Central memory CD4-positive, alpha-beta T cell (primary cell): ENCODE measurements at places on chromosomes 1 and 21.
A peak's percentile ranks its signal among the peaks of the same experiment; 100 is the strongest.

DNA sequence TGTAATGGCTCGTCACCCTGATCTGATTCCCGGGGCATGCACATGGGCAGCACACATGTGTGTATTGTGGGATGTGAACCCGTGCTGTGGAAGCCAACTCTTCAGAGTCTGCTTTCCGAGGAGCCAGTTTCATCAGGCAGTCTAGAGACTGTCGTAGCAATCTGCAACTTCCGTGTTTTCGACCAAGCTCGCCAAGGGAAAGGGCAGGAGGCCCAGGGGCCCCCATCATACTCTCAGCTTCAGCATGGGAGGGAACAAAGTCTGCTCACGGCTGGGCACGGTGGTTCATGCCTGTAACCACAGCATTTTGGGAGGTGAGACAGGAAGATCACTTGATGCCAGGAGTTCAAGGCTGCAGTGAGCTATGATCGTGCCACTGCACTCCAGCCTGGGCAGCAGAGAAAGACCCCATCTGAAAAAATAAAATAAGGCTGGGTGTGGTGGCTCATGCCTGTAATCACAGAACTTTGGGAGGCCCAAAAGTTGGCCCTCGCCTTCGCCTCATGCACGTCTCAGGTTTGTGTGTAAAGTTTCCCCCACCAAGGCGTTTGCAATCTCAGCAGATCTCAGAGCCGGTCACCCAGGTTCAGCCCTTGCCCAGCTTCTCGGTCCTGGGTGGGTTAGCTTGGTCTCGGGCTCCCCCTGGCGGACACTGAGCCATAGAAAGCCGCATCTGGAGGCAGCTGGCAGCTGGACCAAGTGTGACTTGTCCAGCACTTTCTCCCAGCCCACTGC is 48.5 kb upstream of the SLC25A33 start:
- DNase-seq: peak; percentile 63

GRCh38 chr1:224809137-224809536 is 120.3 kb upstream of the DNAH14 start:
- DNase-seq: no peak

GRCh38 chr1:33634806-33635205 is 162.4 kb downstream of the ZSCAN20 start:
- DNase-seq: no peak

DNA sequence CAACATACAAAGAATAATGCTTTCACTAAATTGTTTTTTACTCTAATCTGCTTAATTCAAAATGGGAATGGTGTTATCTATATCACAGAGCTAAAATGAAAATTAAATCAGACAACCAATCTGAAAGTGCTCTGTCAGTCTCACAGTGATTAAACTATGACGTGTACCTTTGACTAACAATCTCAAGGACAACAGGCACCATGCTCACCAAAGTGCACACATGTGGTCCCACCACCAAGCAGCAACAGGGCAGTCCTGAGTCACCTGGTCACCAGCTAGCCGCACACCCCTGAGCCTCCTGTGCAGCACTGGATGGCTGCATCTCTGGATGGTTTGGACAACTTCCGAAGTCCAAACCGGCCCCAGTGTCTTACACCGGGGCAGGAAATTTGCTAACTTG is 54.5 kb upstream of the NADK start:
- no peak for DNase-seq

- DNase-seq: no peak
Measured at GRCh38 chr1:113769601-113769970, 10.3 kb upstream of the PHTF1 start.

DNA sequence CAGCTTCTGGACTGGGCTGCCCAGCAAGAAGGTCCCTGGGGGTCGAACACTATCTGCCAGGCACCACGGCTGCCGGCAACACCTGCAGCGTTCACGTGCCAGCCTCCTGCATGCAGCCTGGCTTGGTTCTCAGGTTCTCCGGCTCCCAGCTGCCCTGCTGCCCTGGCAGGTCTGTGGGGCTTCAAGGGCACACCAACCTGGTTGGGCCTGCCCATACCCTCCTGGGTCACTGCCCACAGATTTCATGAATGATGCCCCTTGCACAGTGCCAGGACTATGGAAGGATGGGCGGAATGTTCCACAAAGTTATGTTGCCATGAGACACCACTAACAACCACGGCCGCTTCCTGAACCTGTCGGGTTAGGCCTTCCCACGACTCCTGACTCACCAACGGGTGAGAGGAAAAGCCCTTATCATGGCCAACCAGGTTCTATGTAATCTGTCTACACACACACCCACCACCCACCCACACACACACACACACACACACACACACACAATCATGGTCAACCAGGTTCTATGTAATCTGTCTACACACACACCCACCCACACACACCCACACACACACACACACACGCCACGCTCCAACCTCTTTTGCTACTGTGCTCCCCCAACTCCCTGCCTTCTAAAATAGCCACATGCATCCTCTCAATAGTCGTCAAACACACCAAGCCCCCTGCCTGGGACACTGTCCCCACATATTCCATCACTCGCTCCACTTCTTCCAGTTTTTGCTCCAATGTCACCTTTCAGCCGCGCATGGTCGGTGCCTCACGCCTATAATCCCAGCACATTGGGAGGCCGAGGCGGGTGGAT is 32.2 kb downstream of the HSPG2 start:
- no peak for DNase-seq

GRCh38 chr1:175072099-175072951 is 4.7 kb downstream of the TNN start:
- DNase-seq: no peak

DNA sequence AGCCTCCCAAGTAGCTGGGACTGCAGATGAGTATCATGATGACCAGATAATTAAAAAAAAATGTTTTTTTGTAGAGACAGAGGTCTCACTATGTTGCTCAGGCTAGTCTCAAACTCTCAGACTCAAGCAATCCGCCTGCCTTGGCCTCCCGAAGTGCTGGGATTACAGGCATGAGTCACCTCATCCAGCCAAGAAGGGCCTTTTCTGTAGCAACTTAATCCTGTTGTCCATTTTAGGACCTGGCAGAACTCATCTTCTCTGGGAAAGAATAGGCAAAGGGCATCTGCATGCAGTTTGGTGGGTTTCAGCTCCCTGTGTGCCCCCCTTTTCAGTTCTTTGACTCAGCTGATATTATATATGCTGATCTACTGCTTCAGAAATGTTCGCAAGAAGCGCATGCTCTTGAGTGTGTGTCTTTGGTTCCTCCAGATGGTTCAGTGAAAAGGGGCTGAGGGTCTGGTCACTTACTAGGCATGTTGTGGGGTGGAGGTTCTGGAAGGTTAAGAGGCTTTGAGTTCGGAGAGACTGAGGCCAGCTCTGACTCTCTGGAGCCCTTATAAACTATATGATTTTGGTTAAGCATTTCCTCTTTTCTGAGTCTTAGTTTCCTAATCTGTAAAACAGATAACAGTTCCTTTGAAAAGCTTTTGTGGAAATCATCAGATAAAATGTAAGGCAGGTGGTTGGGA is 19.4 kb upstream of the SRSF4 start:
- no peak for DNase-seq

DNA sequence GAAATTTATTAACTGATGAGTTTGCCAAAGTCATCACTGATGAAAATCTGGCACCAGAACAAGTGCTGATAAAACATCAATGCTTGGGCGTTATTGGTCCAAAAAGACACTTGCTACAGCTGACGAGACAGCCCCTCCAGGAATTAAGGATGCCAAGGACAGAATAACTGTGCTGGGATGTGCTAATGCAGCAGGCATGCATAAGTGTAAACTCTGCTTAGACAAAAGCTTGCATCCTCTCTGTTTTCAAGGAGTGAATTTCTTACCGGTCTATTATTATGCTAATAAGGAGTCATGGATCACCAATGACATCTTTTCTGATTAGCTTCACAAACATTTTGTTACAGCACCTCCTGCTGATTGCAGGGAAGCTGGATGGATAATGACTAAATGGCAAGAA is 402.0 kb downstream of the LTN1 start:
- no peak for DNase-seq

DNA sequence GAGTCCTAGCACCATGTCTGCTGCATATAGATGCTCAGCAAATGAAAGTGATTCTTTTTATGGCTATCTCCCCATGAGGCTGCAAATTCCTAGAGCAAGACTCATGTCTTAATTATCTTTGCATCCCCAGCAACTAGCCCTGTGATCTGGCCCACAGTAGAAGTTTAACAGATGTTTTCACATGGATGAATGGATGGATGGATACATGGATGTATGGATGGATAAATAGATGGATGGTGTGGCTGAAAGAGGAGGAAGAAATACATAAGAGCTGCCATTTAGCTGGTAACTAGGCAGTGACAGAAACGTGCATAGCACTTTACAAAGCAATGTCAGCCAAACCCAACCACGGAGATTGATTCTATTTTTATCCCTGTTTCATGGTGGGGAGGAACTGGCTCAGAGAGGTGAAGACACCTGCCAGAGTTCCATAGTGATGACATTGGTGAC is 32.7 kb upstream of the ZBTB40 start:
- DNase-seq: no peak

DNA sequence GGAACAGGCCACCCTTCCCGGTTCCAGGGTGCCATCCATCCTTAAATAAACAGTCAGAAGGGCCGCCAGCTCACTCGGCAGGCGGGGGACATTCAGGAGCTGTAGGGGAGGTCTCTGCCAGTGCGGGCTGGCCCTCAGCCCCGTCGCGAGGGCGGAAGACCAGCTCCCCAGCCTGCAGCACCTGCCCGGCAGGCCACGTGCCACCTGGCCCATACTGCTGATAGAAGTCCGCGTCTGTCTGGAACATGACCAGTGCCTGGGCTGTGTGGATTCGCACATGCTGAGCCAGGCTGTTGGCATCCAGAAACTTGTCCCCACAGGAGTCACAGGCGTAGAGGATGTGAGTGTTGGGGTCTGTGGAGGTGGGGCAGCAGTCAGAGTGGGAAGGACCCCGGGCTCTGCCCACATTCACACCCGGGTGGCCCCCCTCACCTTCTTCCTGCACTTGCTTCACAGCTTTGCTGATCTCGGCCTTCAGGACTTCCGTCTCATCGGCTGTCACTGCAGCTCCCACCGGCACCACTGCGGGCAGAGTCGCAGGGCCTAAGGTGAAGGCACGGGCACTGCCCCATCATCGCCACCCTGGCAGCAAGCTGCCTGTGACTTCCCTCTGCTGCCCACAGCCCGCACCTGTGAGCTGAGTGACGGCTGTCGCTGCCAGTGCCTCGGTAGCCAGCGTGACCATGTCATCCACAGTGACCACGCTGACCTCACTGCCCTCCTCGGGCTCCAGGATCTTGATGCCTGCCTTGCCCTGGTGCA is 33.8 kb downstream of the ZBTB17 start:
- no peak for DNase-seq

- no peak for DNase-seq
Measured at GRCh38 chr1:218748071-218748470, 402.9 kb downstream of the TGFB2 start.

DNA sequence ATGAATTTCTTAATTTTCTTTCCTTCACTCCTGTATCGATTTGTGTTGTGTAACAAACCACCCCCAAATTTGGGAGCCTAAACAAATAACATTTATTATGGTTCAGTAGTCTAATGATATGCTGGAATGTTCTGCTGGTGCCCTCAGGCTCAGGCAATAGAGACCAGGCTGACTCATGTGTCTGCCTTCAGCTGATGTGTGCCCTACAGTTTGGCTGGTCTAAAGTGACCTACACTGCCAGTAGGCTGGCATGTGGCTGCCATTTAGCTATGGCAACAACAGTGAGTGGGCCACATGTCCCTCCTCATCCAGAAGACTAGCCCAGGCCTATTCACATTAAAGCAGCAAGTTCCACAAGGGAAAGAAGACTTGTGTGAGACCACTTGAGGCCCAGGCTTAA is 115.8 kb downstream of the PTPRC start:
- DNase-seq: no peak
